ENCODE measurements at places on chromosomes 6 and 20.

- peak; percentile 54 for DNase-seq
These were observed 45.5 kb upstream of the HLA-E start for GRCh38 chr6:30443657-30444450.

DNA sequence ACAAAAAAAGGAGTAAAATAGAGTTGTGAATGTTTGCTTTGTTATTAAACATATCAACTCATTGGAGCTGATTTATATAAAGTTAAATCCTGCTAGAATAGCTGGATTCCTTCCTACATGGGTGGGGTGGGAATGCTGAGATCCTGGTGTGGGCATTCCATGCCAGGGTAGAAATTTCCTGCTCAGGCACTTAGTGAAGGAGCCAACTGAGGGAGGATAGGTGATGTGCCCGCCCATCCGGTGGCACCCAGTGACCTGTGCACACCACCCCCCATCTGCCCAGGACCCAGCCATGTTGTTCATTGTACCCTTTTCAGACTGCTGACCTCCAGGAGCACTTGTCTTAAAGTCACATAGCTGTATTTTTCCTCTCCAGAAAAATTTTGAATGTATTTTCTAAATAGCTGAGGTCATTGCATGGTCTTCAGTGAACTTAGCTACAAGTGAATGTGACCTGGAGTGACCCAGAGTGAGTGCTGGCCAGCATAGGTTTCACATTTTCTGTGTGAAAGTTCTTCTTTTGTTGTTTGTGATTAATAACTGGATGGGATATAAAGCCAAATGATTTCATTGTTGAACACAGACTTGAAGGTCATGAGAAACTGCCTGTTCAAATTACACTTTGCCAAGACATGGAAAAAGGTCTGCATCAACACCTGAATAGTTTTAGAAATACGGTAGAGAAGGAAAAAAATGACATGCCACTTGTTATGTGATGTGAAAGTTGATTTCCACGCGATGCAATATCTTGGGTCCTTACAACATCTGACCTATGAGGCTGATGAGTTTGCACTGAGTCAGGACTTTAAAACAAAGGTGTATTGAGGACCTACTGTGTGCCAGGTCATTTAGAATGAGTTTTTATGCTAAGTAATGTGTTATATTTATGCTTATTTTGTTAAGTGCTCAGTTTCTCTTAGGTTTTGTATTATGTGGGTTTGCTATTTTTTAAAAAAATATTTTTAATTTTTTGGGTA is 77.2 kb downstream of the UTRN start:
- peak; percentile 23 for DNase-seq

- DNase-seq, result no peak
These were observed 93.2 kb downstream of the CLVS2 start for GRCh38 chr6:123089226-123089625.

DNA sequence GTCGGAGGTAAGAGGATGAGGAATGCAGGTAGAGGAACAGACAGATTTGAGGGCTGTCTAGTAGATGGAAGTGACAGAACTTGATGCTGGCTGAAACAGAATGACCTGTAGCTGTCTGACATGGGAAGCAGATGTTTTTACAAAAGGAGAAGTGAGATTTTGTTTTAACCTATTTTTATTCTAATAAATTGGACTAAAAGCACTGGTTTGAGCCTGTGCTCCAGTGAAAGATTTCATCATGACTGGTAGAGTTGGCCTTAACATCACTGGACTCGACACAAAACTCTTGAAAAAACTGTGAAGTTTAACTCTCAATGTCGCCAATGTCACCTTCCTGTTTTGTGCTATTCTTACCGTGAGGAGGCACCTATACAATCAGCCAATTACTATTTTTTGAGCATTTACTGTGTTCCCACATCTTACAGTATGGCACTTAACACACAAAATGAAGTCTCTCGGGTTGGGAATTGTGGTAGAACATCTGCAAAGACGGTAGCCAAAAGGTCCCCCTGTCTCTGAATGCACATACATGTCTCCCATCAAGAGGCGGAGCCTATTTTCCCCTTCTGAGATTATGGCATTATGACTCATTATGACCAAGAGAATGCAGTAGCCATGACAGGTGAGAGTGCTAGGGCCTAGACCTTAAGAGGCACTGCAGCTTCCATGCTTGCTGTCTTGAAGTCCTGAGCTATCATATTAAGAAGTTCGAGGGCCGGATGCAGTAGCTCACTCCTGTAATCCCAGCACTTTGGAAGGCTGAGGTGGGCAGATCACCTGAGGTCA is 93.2 kb downstream of the FOXF2 start:
- no peak for DNase-seq

DNA sequence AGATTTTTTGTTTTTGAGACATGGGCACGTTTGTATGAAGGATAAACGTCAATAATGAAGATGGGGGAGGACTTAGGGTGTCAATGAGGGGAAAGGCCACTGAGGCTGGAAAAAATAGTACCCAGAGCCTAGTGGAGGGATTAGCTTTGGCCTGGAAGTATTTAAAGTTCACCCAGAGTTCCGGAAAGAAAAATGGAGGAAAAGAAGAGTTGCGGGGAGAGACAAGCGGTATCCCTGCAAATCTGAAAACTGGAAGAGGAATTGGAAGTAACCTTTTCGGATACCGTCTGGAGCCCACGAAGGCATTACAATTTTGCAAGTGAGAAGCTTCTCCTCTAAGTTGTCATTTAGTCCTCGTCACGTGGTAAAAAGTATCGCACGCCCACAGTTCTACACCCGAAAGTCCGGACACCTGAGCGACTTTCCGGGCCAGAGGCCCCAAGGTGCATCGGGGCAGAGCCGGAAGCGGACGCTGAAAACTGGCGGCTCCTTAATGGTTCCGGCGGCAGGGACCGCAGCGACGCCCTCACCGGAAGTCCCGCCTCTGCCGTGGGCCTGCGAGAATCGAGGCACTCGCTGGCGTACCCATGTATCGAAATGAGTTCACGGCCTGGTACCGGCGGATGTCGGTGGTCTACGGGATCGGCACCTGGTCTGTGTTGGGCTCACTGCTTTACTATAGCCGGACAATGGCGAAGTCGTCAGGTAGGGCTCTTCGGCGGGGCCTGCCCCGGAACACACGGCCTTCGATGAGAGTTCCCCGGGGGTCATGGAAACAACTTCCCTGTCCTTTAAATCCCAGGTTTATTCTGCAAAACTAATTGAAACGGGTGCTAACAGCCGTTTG is at the start of gene SMIM26:
TSS of gene SMIM26 (plus strand) at position 541 of the 847 bp plus-strand sequence. CDS start at position 588, 47 bp downstream.
- DNase-seq, result peak; percentile 91

DNA sequence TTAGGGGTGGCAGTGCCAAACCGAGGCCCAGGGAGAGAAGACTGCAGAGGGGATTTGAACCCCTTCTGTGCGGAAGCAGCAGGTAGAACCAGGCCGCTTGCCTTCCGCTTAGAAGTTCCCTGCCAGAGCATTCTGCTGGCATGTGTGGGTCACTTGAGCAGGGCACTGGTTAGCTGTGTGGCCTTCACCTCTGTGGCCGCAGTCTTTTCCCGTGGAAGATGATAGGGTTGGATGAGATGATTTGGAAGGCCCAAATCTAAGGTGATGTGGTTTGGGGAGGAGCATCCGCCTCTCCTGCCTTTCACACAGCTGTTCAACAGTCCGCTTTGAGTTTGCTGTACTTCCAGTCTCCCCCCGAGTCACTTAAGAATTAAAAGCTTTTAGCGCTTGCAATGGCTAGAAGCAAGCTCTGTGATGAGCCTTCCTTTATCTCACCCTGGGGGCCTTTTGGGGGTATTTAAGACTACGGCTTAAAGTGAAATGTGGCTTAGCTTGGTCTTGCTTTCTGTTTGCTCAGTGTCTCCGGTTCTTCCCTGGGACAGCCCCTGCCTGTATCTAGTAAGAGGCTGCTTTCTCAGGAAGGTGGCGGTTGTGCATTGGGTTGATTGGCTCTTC is 743 bp downstream of the CMTR1 start:
- DNase-seq, result peak; percentile 11
